GM23248 (cell line): ENCODE measurements at places on chromosomes 7 and 10.

DNA sequence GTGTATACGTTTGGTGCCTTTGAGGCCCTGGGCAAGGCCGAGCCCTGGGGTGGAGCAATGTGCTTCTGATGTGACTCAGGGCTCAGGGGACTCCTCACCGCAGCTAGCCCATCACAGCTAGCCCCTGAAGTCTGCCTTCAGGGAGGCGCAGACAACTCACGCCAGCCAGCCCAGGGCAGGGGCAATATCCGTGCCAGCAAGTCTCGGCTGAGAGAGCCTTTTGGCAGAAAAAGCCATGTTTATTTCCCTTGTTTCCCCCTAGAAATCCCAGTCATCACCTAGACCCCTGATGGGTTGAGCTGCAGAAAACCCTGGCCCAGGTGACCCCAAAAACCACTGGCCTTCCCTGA, 90.4 kb downstream of the CHST15 start:
- DNase-seq: no peak

GRCh38 chr7:66344166-66344565, 139.0 kb downstream of the TPST1 start:
- peak; percentile 30 for DNase-seq

DNA sequence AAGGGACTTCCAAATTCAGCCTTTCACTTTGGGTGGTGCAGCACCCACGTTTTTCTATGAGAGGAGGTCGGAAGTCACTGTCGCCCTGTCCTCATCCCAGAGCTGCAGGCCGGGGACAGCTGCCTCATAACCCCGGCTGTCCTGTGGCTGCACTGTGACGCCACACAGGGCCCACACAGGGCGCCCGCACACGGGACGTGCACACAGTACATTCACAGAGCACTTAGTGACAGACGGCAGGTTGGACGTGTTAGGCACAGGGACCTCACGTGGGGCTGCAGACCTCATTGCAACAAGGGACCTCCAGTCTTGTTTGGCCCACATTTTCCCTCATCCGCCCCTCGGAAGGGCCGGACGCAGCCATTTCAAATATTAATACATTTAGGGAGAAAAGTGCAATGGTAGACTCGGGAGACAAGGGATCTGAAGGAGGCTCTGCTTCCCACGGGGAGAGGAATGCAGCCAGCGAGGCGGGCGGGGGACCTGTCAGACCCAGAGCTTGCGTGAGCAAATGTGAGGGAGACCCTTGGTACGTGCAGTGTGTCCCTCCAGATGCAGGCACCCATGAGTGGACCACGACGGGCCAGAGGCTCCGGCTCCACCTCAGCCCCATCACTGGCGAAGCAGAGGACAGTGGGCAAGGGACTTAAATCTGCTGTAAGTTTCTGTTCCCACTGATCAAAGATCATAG, 86.7 kb downstream of the VOPP1 start:
- DNase-seq: no peak

GRCh38 chr7:100823140-100823525, 4.2 kb downstream of the EPHB4 start:
- DNase-seq: no peak

DNA sequence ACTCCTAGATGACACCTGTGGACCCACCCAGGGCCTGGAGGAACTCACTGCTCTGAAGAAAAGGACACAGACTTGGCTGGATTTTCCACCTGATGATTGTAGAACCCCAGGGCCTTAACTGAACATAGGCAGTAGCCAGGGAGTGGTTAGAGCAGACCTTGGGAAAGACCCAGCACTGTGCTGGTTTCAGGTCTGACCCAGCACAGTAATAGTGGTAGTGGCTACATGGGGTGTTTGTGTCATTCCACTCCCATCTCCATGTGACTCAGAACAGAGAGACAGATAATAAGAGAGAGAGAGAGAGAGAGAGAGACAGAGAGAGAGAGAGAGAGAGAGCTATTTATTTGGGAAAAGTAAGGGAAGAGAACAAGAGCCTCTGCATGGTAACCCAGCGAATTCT, 239.1 kb upstream of the MEOX2 start:
- DNase-seq: no peak

DNA sequence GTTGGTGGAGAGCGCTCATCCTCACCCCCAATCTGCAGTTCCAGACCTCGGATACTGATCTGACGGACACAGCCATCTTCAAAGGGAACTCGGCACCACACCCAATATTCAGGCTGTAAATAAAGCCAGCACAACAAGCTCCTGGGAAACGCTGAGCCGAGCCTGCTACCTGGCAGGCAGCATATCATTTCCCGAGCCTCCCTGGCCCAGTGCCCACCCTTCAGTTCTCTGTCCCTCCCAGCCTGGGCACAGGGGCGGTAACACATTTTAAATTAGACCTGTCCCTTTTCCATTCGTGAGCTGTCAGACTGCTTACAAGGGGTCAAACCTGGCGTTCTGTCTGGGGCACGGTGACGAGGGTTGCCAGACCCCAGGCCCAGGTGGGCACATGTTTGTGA, 250.5 kb downstream of the ARHGAP12 start:
- DNase-seq: no peak

GRCh38 chr7:66790725-66791124, 50.2 kb downstream of the RABGEF1 start:
- DNase-seq: no peak

DNA sequence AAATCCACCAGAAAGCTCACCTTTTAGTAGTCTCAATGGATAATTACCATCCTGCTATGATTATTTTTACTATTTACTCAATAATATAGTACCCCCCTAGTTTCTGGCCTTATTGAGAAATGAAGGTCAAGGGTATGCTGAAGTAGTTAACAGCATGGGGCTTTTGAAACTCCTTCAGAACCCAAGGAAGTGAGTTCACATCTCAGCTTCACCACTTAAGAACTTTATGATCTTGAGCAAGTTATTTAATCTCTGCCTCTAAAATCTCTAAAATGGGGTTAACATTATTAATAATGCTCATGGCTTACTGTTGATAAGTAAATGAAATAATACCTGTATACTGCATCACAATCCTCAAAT, 5.8 kb downstream of the MTPN start:
- DNase-seq: no peak

- DNase-seq: peak; percentile 87
Measured at GRCh38 chr7:128796327-128796726, 4.6 kb downstream of the CCDC136 start.

- no peak for DNase-seq
Measured at GRCh38 chr7:77395626-77396025, 20.5 kb downstream of the GSAP start.

DNA sequence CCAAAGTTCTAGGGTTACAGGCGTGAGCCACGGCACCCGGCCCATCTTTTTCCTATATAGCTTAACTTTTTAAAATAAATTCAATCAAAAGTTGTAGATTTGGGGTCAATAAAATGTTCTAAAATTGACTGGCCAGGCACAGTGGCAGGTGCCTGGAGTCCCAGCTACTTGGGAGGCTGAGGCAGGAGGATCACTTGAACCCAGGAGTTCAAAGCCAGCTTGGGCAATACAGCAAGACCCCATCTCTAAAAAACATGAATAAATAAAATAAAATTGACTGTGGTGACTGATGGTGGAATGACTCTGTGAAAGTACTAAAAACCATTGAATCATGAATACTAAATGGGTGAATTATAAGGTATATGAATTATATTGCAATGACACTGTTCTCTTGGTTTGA, 20.8 kb downstream of the P4HA1 start:
- no peak for DNase-seq

DNA sequence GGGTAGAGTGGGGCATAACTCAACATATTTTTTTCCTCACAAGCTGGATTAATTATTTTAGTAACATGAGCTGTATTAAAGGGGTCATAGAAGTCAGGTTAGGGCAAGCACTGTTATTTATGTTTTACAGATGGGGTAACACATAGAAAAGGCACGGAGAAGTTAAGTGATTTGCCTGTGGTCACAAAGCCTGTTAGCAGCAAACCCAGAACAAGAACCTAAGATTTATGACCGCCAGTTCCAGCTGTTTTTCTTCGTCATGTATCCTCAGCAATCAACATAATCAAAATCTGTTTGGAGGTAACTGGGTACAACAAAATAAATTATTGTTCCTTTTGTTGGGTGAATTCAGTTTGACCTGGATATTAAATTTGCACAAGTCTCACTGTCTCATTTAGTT, 57.2 kb upstream of the BET1 start:
- no peak for DNase-seq

DNA sequence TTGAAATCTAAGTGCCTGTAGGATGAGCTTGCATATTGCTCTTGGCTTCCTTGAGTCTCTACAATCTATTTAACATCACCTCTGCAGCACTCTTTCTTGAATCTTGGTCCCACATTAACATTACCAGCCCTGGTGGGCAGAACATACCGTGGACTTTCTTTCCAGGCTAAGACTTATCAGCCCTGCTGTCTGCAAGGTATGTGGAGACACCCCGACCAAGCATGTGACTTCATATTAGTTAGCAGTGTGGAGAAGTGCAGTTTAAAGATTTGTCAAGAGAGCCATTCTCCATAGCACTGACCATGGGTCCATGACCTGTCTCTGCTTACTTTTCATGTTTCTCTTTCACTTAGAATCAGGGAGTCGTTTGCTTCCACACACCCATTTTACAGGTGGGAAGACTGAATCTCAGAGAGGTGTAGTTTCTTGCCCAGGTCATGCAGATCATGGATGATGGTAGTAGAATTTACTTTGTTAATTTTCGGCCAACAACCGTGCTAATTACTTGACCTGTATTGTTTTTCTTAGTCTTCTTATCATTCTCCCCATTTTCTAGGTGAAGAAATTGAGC, 6.0 kb downstream of the CCNY start:
- no peak for DNase-seq

DNA sequence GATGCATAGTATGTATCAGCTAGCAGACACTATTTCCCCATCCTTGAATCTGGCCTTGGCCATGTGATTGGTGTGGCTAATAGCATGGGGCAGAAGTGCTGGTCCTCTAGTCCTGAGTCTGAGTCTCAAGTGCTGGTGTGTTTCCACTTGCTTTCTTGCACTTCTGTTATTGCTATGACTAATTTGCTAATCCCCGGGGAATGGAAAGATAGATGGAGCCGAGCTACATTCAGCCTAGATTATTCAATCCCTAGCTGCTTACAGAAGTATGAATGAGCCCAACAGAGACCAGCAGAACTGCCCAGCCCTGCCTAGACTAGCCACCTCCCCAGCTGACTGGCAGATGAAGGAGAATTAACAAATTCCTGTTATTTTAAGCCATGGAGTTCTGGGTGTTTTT, 53.2 kb upstream of the SYPL1 start:
- DNase-seq: peak; percentile 91

DNA sequence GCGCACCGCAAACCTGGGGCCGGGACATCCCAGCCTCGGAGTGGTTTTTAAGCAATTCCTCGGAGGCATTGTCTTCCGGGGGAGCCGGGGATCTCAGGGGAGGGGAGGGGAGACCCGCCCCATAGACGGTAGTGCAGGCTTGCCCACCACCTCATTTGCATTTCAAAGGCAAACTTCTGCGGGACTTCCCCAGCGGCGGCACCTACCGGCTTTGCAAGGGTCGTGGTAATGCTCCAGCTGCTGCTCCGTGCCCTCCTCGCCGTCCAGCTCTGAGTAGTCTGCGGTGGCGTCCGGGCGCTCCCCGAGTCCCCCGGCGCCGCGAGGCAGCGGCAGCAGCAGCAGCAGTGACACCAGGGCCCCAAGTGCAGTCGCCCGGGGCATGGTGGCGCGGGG, 425 bp downstream of the TLL2 start:
- DNase-seq: no peak

DNA sequence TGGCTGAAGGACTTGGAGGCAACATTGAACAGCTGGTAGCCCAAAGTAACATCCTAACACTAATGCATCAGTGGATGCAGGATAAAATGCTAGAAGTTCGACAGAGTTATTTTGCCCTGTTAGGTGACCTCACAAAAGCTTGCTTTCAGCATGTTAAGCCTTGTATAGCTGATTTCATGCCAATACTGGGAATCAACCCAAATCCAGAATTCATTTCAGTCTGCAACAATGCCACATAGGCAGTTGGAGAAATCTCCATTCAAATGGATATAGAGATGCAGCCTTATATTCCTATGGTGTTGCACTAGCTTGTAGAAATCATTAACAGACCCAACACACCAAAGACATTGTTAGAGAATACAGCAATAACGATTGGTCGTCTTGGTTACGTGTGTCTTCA, 62.9 kb downstream of the CCSER2 start:
- no peak for DNase-seq

GRCh38 chr10:80281292-80281691, 8.2 kb downstream of the MAT1A start:
- no peak for DNase-seq

DNA sequence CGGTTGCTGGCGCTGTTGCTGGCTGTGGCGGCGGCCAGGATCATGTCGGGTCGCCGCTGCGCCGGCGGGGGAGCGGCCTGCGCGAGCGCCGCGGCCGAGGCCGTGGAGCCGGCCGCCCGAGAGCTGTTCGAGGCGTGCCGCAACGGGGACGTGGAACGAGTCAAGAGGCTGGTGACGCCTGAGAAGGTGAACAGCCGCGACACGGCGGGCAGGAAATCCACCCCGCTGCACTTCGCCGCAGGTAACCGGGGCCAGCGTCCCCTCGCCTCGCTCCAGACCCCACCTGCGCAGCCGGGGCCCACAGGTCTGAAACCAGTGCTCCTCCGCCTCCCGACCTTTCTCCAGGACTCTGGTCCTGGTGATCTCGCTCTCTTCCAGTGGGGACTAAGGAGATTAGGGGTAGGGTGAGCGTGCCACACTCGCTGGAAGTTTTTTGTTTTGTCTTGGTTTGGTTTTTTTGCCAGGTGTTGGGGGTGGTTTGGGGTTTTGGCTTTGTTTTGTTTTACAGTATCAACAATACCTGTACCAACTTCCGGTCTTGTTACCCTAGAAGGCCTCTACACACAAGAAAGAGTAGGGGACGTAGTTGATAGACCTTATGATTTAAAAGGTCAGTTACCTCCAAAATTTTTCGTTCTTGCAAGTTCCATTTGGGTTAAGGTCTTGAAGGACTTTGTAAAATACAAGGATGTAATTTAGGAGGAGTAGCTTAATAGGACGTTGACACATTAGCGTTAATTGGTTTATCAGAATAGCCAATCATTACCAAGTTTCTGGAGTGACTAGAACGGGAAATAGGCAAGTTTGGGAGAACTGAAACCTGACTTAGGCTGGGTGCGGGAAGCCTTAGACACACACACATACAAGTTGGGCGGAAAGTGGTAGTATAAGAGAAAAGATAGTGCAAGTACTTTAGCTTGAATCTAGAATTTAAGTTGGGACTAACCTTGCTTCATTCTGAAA, 704 bp downstream of the TNKS2 start:
- DNase-seq: peak; percentile 70
